ENCODE measurements at places on chromosomes 5 and 9. TPM values are rescaled to one million over a fixed set of nuclear protein-coding genes. Genes with fewer than 3 reads are reported as not detected.

- DNase-seq = no peak
These were observed 398.8 kb downstream of the ENC1 start for GRCh38 chr5:74241751-74242140.

DNA sequence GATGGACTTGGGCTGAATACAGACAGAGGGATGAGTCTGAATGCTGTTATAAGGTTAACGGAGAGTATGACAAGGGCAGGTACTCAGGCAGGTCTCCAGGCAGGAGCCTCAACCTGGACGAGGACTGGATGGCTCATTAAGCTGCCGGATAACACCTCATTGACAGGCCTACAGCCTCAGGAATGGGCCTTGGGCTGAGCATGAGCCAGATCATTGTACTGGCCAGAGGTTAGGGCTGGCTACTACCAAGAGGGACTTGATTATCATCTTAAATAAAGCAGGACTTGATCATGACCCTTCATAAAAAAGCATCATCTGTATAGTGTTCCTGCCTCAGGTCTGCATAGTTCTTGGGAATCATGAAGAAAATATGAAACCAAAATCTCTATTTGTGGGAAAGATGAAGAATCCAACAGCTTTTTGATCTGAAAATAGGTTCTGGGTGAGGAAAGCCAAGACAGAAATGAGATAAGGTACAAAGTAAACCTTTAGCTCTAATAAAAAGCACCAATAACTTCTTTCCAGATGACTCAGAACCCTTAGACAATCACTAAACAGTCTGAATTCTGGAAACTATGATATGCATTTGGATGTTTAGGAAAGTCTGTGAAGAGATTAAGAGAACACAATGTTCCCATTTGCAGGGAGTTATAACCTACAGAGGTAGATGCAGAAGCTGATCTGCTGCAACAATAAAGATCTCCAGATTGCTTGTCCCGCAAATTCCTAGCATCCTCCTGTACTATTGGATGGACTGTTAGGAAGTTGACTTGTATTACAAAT lies 343.1 kb downstream of the CTNND2 start:
- DNase-seq = no peak

DNA sequence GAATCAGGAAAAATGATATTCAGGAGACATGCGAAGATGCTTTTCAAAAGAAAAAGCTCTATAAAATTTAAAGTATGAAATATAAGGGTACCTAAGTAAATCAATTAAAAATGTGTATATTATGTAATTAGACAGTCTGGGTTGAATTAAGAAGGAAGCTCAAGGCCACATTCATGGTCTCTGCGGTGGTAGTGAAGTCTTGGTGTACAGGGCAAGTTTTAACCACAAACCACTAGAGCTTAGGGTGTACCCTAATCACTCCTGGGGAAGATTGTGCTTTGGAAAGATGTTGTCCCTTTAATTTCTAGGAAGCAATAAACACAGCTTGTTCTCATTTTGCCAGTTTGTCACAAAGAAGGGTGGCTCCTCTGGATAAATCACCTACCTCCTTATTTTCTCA lies 287.2 kb upstream of the ZNF608 start:
- no peak for DNase-seq

DNA sequence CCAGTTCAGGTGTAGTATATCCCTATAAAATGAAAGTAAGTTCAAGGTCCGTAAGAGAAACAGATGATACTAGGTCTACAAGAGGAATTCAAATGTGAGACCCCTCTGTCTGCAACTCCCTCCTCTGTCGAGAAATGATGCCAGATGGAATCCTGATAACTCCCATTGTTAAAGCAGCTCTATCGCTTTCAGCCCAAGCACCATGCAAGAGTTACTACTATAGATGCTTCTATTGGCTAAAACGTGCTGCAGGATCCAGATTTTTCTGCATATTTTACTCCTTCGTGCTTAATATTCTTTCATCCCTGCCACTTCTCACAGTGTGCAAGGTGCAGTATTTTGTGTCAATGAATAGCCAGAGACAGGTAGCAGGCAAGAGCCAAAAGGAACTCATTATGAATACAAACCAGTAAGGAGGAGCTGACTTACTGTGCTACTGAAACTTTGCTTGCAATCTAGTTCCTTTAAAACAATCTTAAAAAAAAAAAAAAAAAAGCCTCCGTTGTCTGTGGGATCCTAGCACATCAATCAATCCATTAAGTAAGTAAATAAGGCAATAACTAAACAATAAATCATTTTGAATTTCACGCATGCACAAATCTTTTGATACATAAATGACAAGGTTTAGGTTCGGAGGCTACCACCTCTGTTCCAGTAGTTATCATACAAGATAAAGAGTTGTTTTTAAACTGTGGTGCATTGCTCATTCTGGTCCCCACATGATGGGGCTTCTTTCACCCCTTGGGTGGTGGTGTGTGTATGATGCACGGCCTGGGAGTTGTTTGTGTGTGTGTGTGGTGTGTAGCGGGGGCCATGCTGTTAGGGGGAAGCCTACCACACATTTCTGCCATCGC lies 151.1 kb upstream of the MPDZ start:
- DNase-seq = no peak

GRCh38 chr9:34375901-34376595 lies 650 bp downstream of the MYORG start:
- DNase-seq = peak; percentile 16

- no peak for DNase-seq
These were observed 120.6 kb upstream of the STC2 start for GRCh38 chr5:173448856-173449255.

DNA sequence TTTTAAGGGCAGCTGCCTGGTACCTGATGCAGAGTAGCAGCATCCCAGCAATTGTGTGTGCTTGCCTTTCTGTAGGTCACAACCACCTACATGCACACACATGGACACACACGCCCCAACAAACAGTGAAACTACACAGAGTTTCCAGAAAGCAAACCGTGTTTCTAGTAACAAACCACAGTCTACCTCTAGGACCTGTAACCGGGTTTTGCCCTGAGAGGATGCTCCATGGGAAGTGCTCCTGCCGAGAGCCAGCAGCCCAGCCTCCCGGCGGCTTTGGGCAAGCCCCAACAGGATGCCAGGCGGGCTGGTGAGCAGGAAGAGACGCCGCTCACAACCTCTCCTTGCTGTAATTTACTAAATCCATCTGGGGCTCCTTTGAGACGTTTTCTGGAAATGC lies 4.1 kb upstream of the TCF7 start:
- no peak for DNase-seq

DNA sequence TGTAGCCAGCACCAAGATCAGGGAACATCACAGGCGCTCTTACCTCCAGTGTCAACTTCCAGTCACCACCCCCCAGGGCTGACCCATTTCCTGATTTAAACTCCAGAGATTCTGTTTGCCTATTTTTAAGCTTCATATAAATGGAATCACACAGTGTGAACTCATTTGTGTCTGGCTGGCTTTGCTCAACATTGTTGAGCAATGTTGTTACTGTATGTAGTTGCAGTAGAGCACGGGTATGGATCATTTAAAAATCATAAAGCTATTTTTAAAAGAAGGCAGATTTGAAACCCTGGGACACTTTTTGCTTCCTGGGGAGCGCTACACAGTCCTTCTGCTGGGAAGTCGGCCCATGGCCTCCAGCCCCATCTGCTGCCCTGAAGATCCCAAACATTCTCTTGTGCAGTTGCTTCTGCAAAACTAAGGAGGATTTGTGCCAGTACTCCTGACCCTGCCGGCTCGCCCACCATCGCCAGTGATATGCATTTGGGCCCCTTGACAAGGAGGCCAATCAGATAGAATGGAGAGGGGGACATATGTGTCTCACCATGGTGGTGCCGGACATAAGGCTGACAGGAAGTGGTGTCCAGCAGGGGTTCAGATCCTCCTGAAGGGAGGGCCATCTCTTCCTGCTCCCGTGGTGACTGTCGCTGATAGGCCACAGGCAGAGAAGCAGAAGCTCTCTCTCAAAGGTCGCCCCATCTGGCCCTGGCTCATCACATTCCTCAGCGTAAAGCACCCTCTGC lies 13.3 kb downstream of the DCANP1 start:
- DNase-seq = no peak

GRCh38 chr5:144583541-144584449 lies 413.1 kb downstream of the KCTD16 start:
- no peak for DNase-seq

DNA sequence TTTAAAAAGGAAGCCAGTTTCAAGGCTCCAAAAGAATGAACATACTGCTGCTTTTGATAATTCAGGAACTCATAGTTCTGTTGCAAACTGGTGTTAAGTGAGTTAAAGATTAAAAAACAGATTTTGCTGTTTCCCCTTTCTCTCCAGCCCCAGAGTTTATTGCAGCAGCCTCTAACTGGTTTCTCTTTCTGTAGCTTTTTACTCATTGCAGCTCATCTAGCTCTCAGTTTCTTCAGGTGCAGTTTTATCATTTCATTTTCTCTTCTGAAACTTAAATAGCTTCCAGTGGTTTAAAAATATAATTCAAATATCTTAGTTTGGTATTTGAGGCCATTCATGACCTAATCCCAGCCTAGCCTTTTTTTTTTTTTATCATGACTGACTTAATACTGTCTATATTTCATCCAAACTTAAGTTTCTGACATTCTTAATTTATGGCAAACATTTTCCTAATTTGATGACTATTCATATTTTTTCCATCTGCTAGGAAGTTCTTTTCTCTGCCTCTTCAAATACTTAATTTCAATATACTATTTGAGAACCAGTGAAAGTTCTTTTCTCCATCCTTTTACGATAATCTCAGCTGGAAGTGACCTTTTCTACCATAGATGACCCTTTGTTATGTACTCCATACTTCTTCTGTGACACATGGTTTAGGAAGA lies 252.7 kb upstream of the GRIA1 start:
- DNase-seq = no peak

DNA sequence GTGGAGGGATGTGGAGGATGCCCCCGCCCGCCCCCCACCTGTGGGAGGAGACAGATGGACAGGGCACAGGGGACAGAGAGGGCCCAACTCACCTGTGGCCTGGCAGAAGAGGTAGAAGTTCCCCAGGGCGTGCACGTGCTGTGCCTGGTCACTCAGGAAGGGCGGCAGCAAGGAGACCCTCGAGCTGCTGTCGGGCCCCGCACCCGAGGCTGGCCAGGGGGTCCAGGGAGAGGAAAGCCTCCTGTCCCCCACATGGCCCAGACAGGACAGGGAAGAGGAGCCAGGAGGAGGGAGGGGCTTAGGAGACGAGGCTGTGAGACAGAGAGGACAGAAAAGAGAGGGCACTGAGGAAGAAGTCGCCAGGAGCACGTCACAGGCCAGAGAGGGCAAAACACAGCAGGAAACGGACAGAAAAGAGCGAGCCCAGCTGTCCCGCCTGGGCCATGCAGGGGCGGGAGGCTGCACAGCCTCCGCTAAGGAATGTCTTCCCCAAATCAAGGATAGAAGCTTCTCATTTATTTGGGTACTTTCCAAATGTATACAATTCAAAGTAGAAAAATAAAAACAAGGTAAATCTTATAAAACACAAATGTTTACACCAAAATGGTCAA lies 58.5 kb downstream of the SECISBP2 start:
- DNase-seq = no peak

DNA sequence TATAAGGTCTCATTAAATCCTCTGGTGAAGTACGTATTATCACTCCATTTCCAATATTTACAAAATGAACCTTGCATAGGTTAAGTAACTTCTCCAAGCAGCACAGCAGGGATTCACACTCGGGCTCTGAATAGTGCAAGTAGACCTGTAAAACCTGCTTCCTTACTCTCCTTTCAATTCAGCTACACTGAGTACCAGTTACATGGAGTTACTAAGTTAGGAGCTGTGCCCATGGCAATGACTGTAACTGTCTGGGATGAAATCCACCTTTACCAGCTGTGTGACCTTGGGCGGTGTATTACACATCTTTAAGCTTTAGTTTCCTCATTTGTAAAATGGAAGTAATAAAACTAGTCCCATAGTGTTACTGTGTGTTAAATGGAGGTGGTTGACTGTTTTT lies 15.9 kb upstream of the MOB3B start:
- no peak for DNase-seq

KIAA0825 gene
- total RNA-seq = 0.08 TPM

AQP3 gene
- 0.08 TPM for total RNA-seq

GFI1B gene
- total RNA-seq = 0.05 TPM

SPATA31C2 gene
- not detected for total RNA-seq
